Activated CD4-positive, alpha-beta T cell treated with anti-CD3 and anti-CD28 coated beads, Interleukin-2, amount 10 ng/mL, durations not matched to agents 7 days and 5 days (primary cell): ENCODE measurements at places on chromosomes 1 and 21. TPM values are rescaled to one million over a fixed set of nuclear protein-coding genes. Genes with fewer than 3 reads are reported as not detected.

Gene OLIG2
- total RNA-seq = not detected

Gene C1orf94
- not detected for total RNA-seq

Gene RHCE
- total RNA-seq = 0.17 TPM

Gene TNFRSF18
- total RNA-seq = 26.0 TPM

Gene ARHGEF10L
- not detected for total RNA-seq

Gene FCRL1
- total RNA-seq = not detected

Gene SPRR1A
- total RNA-seq = not detected

Gene S100A7A
- total RNA-seq = not detected

Gene SLC30A10
- total RNA-seq = not detected

Gene LRRC8B
- total RNA-seq = 22.1 TPM

Gene TP73
- 2.5 TPM for total RNA-seq

Gene HMCN1
- total RNA-seq = 0.21 TPM

Gene ADGRL2
- not detected for total RNA-seq

Gene OR2L2
- total RNA-seq = 0.12 TPM

Gene TNFSF18
- total RNA-seq = not detected

Gene GBP7
- total RNA-seq = not detected

Gene HES2
- total RNA-seq = 0.21 TPM

Gene UBL4B
- total RNA-seq = not detected

Gene STUM
- total RNA-seq = not detected

Gene LCE2B
- total RNA-seq = not detected

Gene CBR3
- 30.9 TPM for total RNA-seq

Gene MAP7D1
- 226 TPM for total RNA-seq

Gene PLA2G2A
- not detected for total RNA-seq

Gene TMCC2
- 0.64 TPM for total RNA-seq

Gene SPATA45
- not detected for total RNA-seq

Gene CD1B
- total RNA-seq = not detected

Gene CYP4X1
- total RNA-seq = not detected

Gene NASP
- 198 TPM for total RNA-seq

Gene ALX3
- total RNA-seq = not detected

Gene FCGR2B
- total RNA-seq = not detected

Gene CHD5
- 0.67 TPM for total RNA-seq

Gene ACTRT2
- not detected for total RNA-seq

Gene BRDT
- total RNA-seq = not detected

Gene MYOM3
- total RNA-seq = not detected

Gene TMED5
- total RNA-seq = 44.7 TPM

Gene XPR1
- total RNA-seq = 20.5 TPM

Gene IQCC
- 4.8 TPM for total RNA-seq

Gene CPLANE2
- total RNA-seq = 6.4 TPM

Gene LCE1D
- not detected for total RNA-seq

Gene ZNF593OS
- total RNA-seq = not detected

Gene SLC44A3
- total RNA-seq = 0.37 TPM

Gene KIF14
- 31.6 TPM for total RNA-seq

Gene RIPPLY3
- total RNA-seq = 0.17 TPM

Gene GBP4
- total RNA-seq = 120 TPM

Gene OR10Z1
- not detected for total RNA-seq

Gene DIO1
- total RNA-seq = not detected

Gene ATP6V1G3
- not detected for total RNA-seq

Gene FHL3
- total RNA-seq = 9.9 TPM

Gene FCGR3A
- total RNA-seq = not detected
